Activated naive CD4-positive, alpha-beta T cell (primary cell): ENCODE measurements at places on chromosomes 2 and 18.

DNA sequence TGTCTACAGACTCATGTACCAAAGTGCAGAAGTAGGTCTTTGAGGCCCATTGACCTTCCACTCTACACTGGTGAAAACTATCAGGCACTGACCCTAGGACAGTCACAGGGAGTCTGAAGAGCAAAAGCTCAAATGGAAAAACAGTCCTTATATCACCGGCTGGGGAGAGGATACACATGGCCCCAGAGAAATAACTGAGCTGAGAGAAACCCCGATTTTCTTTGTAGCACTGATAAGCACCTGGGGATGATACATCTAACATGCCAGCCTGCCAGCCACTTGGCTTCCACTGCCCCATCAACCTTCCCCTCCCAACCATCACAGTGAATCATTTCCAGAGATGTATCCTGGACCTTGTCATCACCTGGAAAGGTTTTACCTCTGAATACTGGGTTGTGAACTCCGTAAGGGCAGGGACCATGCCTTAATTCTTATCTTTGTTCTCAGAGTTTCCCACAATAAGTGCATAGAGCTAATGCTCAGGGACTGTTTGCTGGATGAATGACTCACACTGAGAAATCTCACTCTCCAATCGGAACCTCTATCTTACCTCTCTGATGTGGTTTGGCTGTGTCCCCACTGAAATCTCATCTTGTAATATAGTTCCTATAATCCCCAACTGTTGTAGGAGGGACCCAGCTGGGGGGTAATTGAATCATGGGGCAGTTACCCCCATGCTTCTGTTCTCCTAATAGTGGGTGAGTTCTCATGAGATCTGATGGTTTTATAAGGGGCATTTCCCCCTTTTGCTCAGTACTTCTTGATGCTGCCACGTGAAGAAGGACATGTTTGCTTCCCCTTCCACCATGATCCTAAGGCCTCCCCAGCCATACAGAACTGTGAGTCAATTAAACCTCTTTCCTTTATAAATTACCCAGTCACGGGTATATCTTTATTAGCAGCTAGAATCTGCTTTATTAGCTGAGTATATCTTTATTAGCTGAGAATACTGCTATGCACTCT is 37.1 kb downstream of the EVA1A start:
- DNase-seq = no peak

DNA sequence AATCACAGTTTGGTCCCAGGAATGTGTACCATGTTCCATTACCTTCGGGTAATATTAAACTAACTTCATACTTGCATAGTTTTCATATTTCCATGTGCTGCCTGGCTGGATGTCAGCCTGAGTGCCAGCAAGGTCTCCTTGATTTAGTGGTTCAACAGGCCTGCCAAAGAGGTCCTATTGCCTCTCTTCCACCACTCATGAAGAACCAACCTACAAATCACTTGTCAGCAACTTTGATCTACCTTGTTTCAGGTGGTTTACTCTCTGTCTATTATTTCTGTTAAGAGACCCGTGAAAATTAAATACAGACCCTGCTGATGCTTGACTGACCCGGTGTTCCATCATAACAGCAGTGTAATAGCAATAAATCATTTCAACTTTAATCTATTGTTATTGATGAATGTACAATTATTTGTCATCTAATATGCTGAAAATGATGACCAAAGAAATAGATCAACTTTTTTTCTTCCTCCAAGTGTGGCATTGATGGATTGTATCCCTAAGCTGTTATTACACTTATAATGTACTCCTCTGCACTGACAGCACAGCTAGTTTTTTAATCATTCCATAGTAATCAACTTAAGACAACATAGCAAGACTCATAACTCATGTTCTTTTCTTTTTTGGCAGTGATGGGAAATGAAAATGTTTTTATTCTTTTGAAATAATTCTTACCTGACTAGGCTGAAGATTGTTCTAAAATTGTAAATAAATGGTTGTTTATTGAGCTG is 1220.2 kb upstream of the ACVR2A start:
- no peak for DNase-seq

- DNase-seq = no peak
Observed at GRCh38 chr2:101698844-101699754, 1.6 kb downstream of the MAP4K4 start.

- no peak for DNase-seq
Observed at GRCh38 chr2:106189764-106190468, 4.2 kb downstream of the UXS1 start.

DNA sequence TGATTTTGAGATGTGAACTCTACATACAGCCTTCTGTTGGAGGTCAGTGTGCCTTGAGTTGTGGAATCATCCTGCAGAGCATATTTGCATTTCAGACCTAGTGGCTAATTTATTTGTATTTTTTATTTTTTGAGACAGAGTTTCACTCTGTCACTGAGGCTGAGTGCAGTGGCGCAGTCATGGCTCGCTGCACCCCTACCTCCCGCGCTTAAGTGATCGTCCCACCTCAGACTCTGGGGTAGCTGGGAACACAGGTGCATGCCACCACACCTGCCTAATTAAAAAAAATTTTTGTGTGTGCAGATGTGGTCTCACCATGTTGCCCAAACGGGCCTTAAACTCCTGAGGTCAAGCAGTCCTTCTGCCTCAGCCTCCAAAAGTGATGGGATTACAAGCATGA is 104.4 kb downstream of the ASXL3 start:
- no peak for DNase-seq

DNA sequence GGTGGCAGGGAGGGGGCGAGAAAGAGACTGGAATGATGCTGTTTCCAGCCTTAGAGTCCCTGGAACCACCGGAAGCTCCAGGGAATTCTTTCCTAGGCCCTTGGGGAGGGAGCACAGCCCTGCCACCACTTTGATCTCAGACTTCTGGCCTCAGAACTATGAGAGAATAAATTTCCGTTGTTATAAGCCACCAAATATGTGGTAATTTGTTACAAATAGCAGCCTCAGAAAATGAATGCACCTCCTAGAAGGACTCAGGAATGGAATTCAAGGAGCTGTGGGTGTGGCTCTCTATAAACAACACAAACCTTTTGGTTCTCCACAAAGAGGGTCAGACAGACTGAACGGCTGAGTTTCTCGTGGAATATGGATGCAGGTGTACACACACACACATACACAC is 144.5 kb downstream of the ACKR3 start:
- no peak for DNase-seq

DNA sequence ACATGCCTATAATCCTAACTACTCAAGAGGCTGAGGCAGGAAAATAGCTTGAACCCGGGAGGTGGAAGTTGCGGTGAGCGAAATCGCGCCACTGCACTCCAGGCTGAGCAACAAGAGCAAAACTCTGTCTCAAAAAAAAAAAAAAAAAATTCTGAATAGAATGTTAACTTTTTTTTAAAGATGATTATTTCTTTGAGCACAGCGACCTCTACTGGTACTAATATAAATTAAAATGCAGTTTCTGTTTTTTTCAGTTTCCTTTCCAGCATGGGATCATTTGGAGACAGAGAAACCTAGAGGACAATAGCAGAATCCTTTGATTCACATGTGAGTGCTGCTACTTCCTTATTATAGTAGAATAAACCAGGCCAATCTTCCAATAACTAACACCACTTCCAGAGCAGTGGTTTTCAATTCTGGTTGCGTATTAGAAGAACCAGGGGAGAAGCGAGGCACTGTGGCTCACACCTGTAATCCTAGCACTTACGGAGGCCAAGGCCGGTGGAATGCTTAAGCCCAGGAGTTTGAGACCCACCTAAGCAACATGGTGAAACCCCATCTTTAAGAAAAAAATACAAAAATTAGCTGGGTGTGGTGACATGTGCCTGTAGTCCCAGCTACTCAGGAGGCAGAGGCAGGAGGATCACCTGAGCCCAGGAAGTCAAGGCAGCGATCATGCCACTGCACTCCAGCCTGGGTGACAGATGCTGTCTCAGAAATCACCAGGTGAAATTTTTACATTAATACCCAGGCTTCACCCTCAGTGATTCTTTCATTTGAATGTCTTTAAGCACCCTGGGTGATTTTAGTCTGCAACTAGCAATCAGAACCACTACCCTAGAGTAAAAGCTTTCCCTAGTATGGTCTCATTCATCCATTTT is 10.1 kb downstream of the SRSF7 start:
- DNase-seq = no peak

DNA sequence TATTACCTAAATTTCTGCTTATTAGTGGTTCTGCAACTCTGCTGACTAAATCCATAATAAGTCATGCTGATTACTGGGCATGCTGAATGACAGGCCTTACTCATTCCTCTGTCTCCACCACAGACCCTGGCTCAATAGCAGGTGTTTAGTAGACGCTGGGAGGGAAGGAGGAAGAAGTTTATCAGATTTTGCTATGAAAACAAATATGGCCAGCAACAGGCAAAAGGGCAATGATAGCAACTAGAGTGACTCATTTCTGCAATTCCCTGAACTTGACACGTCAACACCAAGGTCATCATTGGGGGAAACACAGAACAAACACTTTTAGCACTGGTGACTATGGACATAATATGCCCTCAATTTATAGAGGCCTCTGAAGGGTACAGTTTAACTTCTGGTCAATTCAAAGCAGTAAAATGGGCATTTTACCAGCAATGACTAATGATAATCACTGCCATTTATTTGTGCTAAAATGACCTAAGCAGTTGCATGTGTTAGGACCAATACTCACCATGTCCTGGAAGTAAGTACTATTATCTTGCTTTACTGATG is 35.2 kb downstream of the TMEM163 start:
- DNase-seq = no peak

DNA sequence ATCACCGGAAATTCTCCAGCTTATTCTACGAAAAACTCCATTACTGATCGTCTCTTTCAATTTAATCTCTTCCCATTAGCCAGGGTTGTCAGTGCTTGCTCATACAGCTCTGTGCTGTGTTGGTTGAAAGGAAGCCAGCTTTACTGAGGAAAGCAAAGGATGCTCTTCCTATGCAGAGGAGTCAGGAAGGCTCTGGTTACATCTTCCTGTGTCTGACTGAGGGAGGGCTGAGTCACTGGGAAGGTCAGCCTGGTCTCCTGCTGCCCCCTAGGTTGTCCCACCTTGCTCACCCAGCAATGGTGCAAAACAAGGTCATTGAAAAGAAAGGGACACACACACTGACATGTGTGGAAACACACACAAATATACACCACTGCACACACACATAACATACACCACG is 975.6 kb downstream of the DCDC2C start:
- no peak for DNase-seq

- no peak for DNase-seq
Observed at GRCh38 chr2:46161911-46162310, 135.3 kb upstream of the EPAS1 start.

GRCh38 chr2:124267794-124268193 is 242.7 kb downstream of the CNTNAP5 start:
- no peak for DNase-seq

GRCh38 chr2:80560326-80560725 is 255.8 kb upstream of the LRRTM1 start:
- no peak for DNase-seq

- no peak for DNase-seq
Observed at GRCh38 chr18:50472941-50473340, 86.9 kb upstream of the MAPK4 start.
